HTR-8/SVneo (cell line): ENCODE measurements at places on chromosomes 2 and 18.

GRCh38 chr2:226995625-226996041 lies 159.8 kb downstream of the RHBDD1 start:
- peak; percentile 69 for DNase-seq

GRCh38 chr2:241070811-241071676 lies 31.0 kb downstream of the MTERF4 start:
- DNase-seq, result no peak

DNA sequence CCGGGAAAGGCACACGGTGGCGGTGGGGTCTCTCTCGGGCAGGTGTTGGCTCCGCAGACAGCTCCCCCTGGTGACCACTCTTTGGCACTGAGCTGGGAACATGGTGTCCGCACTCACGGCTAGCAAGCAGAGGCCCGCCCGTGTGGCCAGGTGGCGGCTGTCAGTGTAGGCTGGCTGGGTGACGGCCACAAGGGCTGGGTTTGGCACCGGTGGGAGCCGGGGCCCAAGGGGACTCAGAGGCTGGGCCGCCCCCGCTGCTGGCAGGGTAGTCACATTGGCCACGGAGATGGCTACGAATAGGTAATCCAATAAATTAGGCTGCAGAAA lies 1071.7 kb downstream of the RPIA start:
- no peak for DNase-seq

DNA sequence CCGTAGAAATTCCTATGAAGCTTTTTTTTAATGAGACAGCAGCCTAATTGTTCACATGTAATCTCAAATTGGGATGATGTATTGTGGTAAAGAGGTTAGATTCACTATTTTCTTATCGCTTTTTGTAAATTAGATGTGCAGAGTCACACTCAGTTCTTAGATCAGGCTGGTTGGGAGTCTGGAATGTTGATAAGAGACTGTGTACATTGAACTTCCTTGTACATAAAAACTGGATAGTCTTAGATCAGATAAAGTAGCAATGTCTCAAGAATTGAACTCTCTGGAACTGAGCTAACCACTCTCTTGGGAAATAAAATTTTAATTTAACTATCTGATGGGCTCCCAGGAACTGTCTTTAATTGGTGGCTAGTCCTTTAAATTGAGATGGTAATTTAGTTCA lies 108.1 kb upstream of the MSTN start:
- no peak for DNase-seq
